NCI-H345 (cell line): ENCODE measurements at places on chromosomes 16 and 17.
A peak's percentile ranks its signal among the peaks of the same experiment; 100 is the strongest.

DNA sequence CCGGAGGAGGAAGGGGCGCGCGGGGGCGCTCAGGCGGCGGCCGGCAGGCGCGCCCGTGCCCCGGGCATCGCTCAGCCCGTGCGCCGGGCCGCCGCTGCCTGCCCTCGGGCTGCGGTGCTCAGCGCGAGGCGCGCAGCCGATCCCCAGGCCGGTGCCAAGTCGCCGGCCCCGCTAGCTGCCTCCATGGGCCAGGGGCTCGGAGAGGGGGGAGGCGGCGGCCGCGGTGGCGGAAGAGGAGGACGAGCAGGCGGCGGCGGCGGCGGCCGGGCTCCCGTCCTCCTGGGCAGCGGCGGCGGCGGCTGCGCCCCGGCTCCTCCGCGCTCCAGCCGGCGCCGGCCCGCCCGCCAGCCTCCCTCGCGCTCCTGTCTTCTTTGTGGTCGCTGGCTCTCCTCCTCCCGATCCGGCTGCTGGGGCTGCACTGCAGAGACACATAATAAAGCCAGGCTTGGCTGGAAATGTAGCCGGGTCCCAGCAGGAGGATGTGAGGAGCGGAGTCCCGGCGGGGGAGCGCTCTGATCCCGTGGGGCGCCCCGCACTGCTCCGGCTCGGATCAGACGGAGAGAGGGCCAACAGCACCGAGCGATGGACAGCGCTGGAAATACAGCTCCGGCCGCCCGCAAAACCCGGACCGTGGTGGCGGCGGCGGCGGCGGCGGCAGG is 889 bp upstream of the ZNF423 start:
- DNase-seq, result no peak

DNA sequence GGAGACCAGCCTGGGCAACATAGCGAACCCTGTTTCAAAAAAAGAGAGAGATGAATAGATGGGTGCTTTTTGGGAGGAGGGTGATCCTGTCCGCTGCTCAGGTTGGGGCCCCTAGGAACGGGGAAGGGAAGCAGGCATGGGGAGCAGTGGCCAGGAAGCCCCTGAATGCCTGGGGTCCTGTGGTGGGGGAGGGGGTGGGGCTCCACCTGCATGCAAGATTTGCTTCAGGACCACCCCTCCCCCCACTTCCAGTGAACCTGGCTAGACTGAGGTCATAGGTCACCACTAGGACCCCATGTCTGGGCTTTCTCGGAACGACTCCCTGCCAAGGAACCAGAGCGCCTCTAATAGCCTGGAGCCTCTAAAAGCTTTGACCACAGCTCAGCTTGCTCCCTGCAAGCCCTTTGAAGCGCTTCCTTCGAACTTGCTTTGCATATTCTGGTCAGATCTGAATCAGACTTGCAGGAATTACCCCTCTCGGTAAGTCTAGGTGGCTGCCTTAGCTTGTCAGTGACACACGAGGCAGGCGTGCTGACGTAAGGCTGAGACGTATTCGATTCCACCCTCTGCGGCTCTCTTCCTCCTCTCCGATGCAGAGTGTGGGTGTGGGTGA is 3.7 kb downstream of the SOCS3 start:
- no peak for DNase-seq

DNA sequence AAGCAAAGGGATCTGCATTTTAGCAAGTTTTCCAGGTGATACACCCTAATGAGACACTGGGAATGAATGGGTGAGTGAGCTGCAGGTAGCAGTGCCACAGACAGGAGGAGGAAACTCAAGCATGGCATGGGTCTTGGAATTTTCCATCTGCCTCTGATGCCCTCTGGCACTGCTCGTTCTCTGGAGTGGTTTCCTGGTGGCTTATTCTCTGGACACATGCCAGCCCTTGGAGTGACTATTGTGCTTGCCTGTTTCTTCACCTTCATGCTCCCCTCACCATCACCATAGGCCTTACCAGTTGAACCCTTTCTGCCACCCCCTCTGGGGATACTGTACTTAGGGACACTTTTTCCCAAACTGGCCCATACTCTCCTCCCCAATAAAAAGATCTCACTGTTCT is 1.6 kb downstream of the COASY start:
- peak; percentile 30 for DNase-seq

DNA sequence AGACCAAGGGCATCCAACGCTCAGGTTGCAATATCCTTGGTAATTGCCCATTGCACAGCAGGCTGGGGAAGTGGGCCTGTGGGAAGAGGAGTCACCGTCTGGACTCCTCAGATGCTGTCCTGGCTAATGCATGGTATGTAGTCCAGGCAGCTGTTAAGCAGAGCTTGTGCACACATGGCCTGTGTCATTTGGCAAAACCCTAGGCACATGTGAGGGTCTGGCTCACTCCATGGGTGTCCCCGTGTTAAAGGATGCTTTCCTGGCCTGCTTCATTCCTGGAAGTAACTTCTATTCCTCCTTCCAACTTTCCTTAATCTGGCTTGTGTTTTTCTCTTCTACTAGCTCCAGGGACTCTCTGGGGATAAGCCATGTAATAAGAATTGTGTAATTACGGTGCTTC is 378.0 kb upstream of the CA10 start:
- DNase-seq, result no peak

- no peak for DNase-seq
Observed at GRCh38 chr17:52154466-52154865, 4.0 kb downstream of the CA10 start.
